HFFc6 (cell line): ENCODE measurements at places on chromosomes 12 and 14. TPM values are rescaled to one million over a fixed set of nuclear protein-coding genes. Genes with fewer than 3 reads are reported as not detected.

- peak; percentile 62 for DNase-seq
Measured at GRCh38 chr14:29925101-29925722, 2.4 kb downstream of the PRKD1 start.

GRCh38 chr12:82682326-82682725 is 4.4 kb upstream of the TMTC2 start:
- no peak for DNase-seq

DNA sequence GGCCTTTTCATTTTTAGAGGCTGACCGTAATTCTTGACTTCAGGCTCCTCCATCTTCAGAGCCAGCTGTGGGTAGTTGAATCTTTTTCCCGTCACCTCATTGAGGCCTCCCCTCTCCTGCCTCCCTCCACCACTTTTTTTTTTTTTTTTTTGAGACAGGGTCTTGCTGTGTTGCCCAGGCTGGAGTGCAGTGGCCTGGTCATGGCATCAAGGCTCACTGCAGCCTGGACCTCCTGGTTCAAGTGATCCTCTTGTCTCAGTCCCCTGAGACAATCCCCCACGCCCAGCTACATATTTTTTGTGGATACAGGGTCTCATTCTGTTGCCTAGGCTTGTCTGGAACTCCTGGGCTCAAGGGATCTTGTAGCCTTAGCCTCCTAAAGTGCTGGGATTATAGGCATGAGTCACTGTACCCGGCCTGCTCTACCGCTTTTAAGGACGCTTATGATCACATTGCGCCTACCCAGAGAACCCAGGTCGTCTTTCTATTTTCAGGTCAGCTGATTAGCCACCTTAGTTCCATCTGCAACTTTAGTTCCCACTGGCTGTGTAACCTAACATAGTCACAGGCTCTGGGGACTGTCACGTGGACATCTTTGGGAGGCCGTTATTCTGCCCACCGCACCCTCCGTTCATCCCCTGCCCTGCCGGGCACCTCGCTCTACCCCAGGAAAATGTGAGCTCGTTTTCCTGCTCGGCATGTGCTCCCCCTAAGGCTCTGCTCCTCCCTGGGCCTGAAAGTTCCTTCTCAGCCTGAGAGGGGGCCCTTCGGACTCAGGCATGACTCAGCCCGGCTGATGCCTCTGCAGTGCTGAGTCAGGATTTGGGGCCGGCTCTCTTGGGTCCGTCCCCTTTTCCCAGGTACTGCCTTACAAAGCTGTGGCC is 13.4 kb downstream of the TNFAIP2 start:
- DNase-seq = peak; percentile 72

GRCh38 chr12:38515912-38516311 is 199.3 kb downstream of the ALG10B start:
- DNase-seq = no peak

DNA sequence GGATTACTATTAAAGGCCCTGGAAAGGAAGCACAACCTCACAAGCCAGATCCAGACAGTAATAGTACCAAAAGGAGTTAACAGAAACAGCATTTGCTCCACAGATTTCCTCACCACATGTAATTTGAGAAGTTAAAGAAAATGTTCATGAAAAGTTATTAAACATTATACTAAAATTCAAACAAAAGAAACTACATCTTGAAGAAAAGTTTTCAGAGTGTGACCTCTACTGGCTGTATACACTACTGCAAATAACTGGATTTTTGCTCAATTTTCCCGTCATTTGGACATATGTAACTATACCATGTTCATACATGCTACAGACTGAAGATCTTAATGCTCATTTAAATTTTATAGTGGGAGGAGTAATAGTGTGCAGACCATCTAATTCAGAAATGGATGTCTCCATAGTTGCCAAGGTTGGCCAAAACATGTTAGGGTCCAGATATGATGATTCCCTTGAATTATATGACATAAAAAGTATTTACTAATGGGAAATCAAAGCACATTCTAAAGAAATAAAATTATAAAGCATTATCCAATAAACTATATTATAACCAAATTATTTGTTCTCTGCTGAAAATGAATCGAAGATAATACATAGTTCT is 5.6 kb downstream of the KRR1 start:
- DNase-seq = peak; percentile 36

DNA sequence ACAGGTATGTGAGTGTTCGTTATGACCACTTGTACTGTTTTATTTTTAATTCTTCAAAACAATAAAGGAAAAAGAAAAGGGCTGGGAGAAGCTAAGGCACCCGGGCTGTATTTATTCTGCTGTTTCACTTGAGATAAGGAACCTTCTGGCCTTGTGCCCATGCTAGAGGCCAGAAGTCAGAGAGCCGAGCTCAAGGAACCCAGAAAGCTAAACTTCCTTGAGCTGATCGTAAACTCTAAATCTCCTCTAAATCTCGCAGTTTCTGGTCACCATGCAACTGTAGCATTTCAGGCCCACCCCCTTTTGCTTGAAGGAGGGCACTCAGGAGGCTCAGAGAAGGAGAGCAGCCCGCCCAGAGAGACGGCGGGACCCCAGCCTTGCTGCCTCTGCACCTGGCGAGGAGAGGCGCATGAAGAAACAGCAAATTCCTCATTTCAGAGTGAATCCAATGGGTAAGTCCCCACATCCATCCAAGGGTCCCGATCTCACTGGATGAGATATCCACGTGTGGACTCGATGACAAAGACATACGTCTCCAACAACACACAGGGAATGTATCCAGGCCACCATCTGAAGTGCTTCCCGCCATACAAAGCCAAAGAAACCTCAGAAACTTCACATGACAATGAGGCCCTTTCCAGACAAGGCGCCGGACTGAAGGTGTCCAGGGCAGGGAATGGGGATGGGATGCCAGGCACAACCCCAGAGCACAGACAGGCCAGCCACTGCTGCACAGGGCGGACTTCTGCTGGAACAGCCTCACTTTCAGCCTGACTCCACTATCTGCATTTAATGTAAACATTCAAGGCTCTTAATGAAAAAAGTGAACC is 14.6 kb downstream of the CCDC88C start:
- DNase-seq = no peak

GRCh38 chr14:25231004-25231403 is 181.1 kb upstream of the STXBP6 start:
- no peak for DNase-seq

GRCh38 chr12:579420-580110 is 83.7 kb downstream of the NINJ2 start:
- no peak for DNase-seq

DNA sequence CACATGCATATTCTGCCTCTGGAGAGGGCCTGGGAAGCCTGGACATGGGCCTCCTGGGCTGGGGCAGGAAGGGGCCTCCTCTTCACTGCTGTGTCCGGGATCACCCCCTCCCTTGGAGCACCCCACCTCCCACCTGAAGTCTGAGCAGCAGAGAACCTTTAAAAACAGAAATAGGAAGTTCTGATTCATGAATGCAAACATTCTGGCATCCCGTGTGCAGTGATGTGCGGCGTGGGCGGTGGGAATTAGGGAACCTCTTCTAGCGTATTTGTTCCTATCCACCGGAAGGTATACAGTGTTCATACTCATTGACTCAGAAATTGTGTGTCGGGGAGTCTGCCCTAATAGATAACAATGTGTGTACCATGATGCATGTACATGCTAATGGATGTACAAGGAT is 46.2 kb downstream of the C14orf132 start:
- DNase-seq = no peak

DNA sequence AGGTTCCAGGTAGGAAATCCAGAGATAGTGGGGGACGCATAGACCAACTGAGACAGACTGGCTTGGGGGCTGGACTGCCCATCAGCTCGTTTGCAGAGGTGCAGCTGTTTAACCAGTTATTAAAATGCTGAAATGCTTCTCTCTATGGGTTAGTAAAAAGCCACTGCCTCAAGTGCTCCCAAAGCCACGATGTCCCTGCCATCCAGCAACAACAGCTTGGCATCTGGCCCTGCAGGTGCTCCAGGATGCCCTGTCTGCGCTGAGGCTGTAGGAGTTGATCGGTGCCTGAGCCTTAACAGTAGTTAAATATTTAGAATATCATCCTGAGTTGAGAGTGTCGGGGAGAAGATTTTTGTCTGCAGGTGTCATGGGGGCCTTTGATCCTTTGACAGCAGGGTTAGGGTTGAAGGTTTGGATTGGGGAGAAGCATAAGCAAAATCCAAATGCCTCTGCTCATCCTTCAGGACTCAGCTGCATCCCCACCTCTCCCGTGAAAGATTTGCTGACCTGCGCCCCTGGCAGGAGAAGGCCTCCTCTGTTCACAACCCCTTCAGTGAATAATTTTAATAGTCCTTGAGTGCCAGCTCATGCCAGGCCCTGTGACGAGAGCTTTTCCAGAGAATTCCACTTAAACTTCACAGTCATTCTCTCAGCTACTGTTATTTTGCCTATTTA is 127.3 kb upstream of the PWP1 start:
- DNase-seq = no peak

DNA sequence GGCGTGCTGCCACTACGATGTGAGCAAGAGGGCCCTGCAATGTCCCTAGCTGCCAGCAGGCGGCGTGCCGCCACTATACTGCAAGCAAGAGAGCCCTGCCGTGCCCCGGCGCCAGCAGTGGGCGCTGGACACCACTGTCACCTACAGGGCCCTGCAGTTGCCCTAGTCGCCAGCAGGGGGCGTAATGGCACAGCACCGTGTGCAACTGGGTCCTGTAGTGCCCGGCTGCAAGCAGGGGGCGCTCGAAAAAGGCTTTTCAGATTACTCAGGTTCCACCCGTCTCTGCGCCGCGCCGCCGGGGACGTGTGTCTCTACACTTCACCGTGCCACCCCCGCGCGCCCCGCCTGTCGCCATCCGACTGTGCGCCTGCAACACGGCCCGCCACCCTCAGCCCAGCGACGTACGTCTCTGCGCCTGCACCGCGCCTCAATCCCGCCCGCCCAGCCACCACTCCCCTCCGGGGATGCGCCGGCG is 1356.9 kb downstream of the TMEM121 start:
- no peak for DNase-seq

DNA sequence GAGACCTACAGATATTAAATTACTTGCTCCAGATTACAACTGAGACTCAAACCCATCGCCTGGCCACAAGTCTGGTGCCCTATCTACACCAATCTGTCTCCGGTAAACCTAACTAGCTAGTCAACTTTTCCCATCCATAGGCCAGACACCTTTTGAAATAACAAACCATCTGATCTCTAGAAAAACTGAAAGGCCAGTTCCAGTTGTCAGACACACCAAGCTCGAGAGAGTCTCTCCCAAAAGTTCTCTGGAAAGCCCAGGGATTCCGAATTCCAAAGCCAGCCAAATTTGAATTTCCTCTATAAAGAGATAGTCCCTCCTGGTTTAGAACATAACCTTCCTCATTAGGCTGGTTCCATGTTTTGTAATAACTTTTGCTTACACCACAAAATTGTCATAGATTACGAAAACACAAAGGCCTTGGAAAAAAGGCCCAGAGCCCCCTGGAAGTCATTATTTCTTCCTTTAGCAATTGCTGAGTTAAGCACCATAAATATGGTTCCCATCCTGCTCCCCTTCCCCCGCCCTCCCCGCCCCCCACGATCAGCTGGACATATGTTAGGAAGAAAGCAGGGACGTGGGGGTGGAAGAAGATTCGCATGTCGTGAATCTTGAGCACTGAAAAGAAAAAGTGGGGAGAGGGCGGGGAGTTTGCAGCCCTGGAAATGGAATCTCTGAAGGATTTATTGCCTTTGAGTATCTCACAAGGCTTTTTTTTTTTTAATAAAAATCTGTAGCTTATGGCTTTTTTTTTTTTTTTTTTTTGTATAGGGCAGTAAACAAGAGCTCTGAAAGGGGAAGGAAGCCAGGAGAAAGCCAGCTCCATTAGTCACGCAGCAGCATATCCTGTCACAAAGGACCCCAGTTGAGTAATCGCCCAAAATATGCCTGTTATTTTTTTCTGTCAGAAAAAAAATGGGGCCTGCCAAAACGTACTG is 110.4 kb downstream of the ZFP36L1 start:
- DNase-seq = peak; percentile 95

DNA sequence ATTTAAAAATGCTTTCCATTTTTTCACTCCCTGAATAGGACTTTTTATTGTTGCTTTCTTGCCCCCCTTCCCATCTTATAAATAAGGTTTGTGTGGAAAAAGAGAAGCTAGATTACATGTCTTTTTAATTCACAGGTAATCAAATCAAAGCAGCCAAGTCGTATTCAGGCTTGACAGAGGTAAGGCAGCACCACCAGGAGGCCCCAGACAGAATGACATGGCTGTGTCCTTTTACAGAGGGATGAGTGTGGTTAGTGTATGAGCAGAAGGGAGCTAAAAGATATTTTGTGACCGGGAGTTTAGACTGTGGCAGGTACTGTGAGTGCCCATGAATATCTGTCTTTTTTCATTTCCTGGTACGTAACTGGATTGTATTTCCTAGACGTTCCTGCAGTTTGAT is 596.1 kb downstream of the ETNK1 start:
- no peak for DNase-seq

DNA sequence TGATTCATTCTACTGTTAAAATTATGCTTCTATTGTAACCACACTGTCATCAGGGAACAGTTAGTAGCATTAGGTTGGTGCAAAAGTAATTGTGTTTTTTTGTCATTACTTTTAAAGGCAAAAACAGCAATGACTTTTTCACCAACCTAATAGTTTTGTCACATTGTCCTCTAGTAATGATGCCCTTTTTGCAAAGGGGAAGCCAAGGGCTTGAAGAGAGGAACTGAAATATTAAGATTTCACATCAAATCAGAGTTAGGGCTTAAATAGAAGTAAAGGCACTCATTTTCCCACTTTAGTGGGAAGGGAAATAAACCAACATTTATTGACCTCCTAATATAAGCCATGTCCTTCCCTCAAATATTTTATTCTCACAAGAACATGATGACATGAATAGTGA is 273.7 kb downstream of the NRXN3 start:
- DNase-seq = no peak

DNA sequence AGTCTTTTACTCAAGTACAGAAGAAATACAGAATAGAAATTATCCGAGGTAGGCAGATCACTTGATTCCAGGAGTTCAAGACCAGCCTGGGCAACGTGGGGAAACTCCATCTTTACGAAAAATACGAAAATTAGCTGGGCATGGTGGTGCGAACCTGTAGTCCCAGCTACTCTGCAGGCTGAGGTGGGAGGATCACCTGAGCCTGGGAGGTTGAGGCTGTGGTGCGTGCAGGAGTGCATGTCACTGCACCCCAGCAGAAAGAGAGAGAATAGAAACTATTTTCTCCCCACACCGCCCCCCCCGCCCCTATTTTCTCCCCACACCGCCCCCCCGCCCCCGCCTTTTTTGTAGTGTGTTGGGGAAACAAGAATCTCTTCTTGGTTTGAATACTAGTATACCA is 2.2 kb downstream of the DNM1L start:
- DNase-seq = no peak

GRCh38 chr12:17020765-17021164 is 414.8 kb upstream of the LMO3 start:
- no peak for DNase-seq

- peak; percentile 1 for DNase-seq
Measured at GRCh38 chr12:81176796-81177195, 98.9 kb downstream of the ACSS3 start.

The RFX4 gene
- total RNA-seq = not detected in 3 replicates

The TSHR gene
- not detected in 3 replicates for total RNA-seq

The UBR7 gene
- total RNA-seq = 15.8 and 21.1 TPM in 2 replicates

The TAC3 gene
- not detected in 3 replicates for total RNA-seq

The LMO3 gene
- total RNA-seq = 0.14 to 0.18 TPM (median 0.17 TPM) in 3 replicates

The TBX5 gene
- total RNA-seq = 20.7 and 23.6 TPM in 2 replicates

The DENR gene
- 53.2 to 63.3 TPM (median 57.9 TPM) in 3 replicates for total RNA-seq

The SLC25A21 gene
- total RNA-seq = 0.44 and 0.51 TPM in 2 replicates

The CCDC175 gene
- not detected in 3 replicates for total RNA-seq

The GSC gene
- not detected in 3 replicates for total RNA-seq

The PCED1B gene
- 4.0 to 7.2 TPM (median 4.9 TPM) in 3 replicates for total RNA-seq

The AREL1 gene
- 39.2 and 40.9 TPM in 2 replicates for total RNA-seq

The CYP27B1 gene
- 0.81 to 1.4 TPM (median 0.82 TPM) in 3 replicates for total RNA-seq
